ENCODE measurements at places on chromosomes 2 and 18. TPM values are rescaled to one million over a fixed set of nuclear protein-coding genes. Genes with fewer than 3 reads are reported as not detected.

- no peaks in the 10 kb centered on the region for H3K36me3 ChIP-seq
- H3K27ac ChIP-seq = no peak overlapping the region
- H3K27me3 ChIP-seq = no peaks in the 10 kb centered on the region
- no peak overlapping the region for H3K4me3 ChIP-seq
- peaks cover 11% of the 10 kb centered on the region for H3K4me1 ChIP-seq
Observed at GRCh38 chr2:169673921-169674320, 20.3 kb downstream of the CFAP210 start.

- H3K36me3 ChIP-seq = no peaks in the 10 kb centered on the region
- no peak overlapping the region for H3K27ac ChIP-seq
- no peaks in the 10 kb centered on the region for H3K27me3 ChIP-seq
- DNase-seq = no peak
- no peak overlapping the region for H3K4me3 ChIP-seq
- H3K4me1 ChIP-seq = no peaks in the 10 kb centered on the region
Observed at GRCh38 chr2:112601754-112602153, 17.3 kb downstream of the CHCHD5 start.

GRCh38 chr18:48544116-48544515 is 5.3 kb downstream of the CTIF start:
- peaks cover 24% of the 10 kb centered on the region for H3K27me3 ChIP-seq
- H3K4me1 ChIP-seq = peaks cover 70% of the 10 kb centered on the region
- no peak for DNase-seq
- H3K27ac ChIP-seq = no peak overlapping the region
- no peaks in the 10 kb centered on the region for H3K36me3 ChIP-seq

- no peak overlapping the region for H3K4me3 ChIP-seq
- H3K4me1 ChIP-seq = no peaks in the 10 kb centered on the region
- H3K27ac ChIP-seq = no peak overlapping the region
- DNase-seq = no peak
- H3K27me3 ChIP-seq = no peaks in the 10 kb centered on the region
Observed at GRCh38 chr2:119266091-119266589, 42.5 kb downstream of the STEAP3 start.

DNA sequence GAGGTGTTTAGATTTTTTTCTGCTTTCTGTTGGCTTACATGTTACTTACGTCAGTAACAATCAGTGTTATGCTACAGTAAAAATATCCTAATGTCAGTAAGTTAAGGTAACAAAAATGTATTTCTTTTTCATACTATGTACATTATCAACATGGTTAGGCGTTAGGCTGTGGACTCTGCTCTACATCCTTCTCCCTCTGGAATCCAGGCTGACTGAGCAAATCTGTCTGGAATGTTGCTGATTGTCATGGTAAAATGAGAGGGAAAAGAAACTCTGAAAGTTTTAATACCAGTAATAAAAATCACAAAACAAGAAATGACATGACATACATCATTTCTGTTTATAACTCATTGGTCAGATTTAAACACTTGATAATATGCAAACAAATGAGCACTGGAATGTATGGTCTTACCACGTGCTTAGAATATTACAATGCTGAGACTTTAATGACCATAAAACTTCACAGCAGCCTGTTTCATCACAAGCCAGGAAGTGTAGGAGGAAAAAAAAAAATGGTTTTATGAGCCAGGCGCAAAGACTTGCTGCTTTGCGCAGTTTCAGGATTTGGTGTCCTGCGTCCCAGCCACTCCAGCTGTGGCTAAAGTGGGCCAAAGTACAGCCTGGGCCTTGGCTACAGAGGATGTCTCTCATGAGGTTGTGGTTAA is 252.4 kb downstream of the FSIP2 start:
- peak; percentile 33 for DNase-seq
- no peaks in the 10 kb centered on the region for H3K36me3 ChIP-seq
- no peak overlapping the region for H3K4me3 ChIP-seq
- no peaks in the 10 kb centered on the region for H3K4me1 ChIP-seq
- no peaks in the 10 kb centered on the region for H3K27me3 ChIP-seq
- no peak overlapping the region for H3K27ac ChIP-seq

DNA sequence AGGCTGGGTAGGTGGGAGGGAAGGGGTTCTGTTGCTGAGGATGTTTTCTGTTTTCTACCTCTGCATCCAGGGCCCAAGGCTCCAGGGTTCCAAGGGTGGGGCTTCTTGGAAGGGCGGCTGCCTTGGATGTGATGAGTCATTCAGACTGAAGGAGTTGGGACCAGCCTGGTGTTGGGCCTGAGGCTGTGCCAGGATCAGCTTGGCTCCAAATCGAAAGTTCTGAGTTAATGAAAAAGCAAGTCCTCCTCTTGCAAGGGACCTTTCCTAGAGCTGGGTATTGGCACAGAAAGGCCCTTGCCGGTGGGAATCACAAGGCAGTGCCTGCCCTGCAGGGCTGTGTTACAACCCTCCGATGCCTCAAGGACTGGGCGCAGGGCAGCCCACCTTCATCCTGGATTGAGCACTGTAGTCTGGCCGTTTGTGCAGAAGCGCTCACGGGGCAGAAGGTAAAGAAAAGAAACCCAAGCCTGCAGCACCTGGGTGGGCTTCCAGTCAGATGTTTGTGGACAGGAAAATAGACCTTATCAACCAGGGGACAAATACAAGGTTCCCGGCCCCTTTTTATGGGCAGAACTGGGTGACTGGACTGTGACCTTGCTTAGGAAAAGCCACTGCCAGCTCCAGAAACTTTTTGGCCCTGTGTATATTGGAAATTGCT is 52.5 kb upstream of the MCFD2 start:
- no peaks in the 10 kb centered on the region for H3K4me1 ChIP-seq
- DNase-seq = no peak
- H3K27ac ChIP-seq = peak overlapping the region; percentile 72
- no peaks in the 10 kb centered on the region for H3K36me3 ChIP-seq
- no peaks in the 10 kb centered on the region for H3K27me3 ChIP-seq
- H3K4me3 ChIP-seq = no peak overlapping the region

- H3K36me3 ChIP-seq = no peaks in the 10 kb centered on the region
- DNase-seq = no peak
- H3K4me1 ChIP-seq = no peaks in the 10 kb centered on the region
Observed at GRCh38 chr18:8368512-8369217, 240.6 kb upstream of the RAB12 start.

- no peaks in the 10 kb centered on the region for H3K27me3 ChIP-seq
- H3K36me3 ChIP-seq = no peaks in the 10 kb centered on the region
- H3K27ac ChIP-seq = no peak overlapping the region
- peaks cover 17% of the 10 kb centered on the region for H3K4me1 ChIP-seq
- no peak overlapping the region for H3K4me3 ChIP-seq
Observed at GRCh38 chr2:156182132-156182531, 150.4 kb downstream of the NR4A2 start.

SPEG gene
- 32.4 TPM for total RNA-seq

LYPD6B gene
- total RNA-seq = 1.7 TPM

ABCG5 gene
- total RNA-seq = not detected
